Mucosa of gallbladder (tissue), 1 donor: ENCODE measurements at places on chromosomes 6 and 20. TPM values are rescaled to one million over a fixed set of nuclear protein-coding genes. Genes with fewer than 3 reads are reported as not detected.
A peak's percentile ranks its signal among the peaks of the same experiment; 100 is the strongest.

- no peak for DNase-seq
Observed at GRCh38 chr20:45307076-45307640, 518 bp downstream of the RBPJL start.

GRCh38 chr6:85824329-85824728, 181.6 kb upstream of the SYNCRIP start:
- DNase-seq: no peak

DNA sequence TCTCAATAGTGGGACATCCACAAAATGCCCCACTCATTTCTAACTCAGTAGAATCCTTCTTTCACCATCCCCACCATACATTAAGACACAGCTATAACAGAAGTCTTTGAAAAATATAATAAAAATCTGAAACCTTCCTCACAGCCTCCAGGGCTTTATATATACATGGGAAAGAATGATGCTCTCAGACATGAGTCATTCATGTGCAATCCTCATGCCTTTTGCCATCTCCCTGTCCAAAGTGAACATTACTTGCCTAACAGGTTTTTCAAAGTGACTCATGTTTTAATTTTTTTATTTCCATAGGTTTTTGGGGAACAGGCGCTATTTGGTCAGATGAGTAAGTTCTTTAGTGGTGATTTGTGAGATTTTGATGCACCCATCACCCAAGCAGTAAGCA, 162.7 kb downstream of the RALGAPA2 start:
- no peak for DNase-seq

GRCh38 chr6:12813321-12813720, 96.8 kb downstream of the PHACTR1 start:
- DNase-seq: no peak

The FNDC11 gene
- 1.4 TPM for total RNA-seq

DNA sequence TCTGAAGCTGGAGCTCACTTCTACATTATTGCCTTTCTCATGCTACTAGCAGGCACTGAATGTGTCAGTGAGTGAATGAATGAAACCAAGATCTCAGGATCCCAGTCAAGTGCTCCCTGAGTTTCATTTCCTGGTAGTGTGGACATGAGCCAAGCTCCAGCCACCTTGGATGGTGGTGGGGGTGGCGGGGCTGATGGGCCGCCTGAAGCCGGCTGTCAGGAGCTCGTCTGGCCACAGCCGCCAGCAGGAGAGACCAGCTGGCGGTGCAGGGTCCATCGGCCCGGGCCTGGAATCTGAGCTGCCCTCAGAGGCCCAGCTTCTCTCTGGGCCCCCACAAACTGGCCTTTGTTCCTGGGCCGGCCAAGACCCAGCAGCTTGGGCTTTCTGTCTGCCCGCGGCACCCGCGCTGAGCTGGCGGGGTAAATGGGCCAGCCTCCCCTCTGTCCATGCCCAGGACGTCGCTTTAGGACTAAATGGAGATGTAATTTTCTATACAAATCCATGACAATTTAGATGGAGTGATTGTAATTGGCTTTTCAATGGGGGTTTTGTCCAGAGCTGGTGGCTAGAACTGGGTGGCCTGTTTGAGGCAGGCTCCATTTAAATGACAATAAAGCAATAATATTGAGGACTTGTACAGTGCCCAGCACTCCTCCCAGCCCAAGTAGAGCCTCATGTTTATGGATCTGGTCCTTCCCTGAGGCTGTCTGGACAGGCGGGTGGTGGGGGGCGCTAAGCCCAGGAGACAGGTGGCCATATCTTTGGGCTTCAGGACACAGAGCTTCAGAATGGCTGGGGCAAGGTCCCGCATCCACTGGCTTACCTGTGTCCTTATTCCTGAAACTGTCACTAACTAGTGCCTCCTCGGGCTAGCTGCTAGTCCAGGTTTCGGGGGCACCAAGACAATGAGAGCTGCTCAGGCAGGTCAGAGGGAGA, 43.5 kb downstream of the NOL4L start:
- DNase-seq: no peak

The ADGRF5 gene
- total RNA-seq: 10.1 TPM

- DNase-seq: no peak
Observed at GRCh38 chr20:50292079-50292590, 101.5 kb downstream of the CEBPB start.

- no peak for DNase-seq
Observed at GRCh38 chr20:53599910-53600632, 6.4 kb upstream of the ZNF217 start.

DNA sequence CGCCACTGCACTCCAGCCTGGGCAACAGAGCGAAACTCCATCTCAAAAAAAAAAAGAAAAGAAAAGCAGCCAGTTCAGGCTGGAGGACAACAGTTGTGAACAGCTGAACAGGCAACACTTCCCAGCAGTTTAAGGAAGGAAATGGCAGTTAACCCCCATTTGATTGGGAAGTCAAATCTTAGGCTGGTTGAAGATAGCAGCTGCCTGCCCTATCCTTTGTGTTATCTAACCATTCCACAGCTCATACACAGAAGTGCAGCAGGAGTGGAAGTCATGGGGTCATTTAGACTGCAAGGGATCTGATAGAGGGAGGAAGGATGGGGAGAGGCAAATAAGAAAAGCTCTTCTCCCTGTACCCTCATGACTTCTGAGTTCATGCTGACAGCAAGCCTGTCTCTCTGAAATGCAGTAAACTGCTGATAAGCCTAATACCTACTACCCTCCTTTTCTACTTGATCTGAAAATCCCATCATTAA, 35.3 kb downstream of the KCTD20 start:
- DNase-seq: no peak

The MTFR2 gene
- total RNA-seq: 0.58 TPM

The ZSCAN16 gene
- total RNA-seq: 5.8 TPM

The TLDC2 gene
- total RNA-seq: 9.7 TPM

DNA sequence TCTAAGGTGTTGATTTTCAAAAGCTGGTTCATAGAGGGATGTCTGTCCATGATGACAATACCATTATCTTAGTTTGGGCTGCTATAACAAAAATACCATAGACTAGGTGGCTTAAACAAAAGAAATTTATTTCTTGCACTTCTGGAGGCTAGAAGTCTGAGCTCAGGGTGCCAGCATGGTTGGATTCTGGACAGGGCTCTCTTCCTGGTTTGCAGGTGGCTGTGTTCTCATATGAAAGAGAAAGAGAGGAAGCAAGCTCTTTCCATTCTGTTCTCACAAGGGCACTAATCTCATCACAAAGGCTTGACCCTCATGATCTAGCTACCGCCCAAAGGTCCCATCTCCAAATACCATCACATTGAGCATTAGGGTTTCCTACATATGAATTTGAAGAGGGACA, 144.5 kb upstream of the SLC24A3 start:
- DNase-seq: no peak

DNA sequence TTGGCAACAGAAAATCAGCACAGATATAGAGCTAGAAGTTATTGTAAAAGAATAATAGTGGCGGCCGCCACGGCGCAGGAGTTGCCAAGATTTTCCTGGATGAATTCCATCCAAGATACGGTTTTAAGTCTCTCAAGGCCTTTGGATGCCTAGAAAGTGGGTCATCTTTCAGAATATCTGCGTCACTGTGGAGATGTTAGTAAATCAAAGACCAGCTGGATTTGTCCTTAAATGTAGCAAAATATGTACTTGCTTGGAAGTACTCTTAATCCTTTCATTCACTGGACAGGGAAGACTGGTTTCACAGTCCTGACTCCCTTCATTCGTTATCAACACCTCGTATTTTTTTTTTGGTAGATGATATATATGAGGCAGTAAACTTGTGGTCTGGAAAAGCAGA, 83.0 kb downstream of the SLC22A3 start:
- peak; percentile 69 for DNase-seq

DNA sequence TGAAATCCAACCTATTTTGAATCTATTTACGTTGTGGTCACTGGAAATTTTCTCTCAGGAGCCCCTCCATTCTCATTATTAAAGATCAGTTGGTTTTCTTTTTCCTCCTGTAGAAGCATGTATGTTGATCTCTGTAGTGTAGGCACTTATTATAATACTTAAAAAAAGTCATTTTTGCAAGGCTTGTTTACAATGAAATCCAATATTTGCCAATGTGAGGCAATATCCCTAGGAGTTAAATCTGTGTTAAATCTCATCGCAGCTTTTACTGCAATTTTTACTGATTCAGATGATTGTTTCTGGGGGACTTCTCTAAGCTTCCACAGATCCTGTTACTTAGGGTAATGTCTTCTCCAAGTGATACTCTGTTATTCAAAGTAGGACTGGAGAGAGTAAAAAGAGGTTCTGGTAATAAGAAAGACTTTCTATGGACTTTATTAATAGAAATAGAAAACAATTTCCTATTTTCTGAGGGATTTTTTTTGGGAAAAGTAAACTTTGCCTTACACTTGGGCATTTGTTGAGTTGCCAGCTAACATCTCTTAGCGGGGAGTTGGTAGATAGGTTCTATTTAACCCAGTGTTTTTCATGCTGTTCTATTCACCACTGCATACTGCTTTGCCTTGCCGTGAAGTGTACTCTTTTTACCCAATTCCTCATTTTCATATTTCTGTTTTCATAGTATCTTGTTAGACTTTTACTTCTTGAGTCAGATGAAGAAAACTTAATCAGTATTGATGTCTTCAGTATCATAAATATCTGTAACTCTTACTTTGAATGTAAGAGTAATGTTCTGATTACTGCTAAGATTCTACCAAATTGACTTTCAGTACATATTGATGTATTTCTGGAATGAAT, 48.6 kb downstream of the CDKAL1 start:
- no peak for DNase-seq

DNA sequence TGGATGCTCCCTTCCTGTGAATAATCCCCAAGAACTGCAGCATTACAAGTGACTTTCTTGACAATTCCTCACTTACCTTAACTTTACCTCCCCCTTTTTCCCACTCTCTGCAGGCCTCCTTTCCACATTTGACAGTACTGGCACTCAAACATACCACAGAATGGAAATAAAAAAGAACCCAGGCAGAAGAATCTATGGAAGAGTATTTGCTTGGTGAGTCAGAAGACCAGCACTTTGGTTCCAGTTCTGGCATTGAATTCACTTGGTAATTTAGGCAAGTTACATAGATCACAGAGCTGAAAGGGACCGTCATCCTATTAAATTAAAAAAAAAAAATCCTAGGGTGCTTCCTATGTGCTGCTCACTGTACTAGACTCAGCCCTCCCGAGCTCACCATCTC, 55.0 kb downstream of the BTBD9 start:
- DNase-seq: no peak

DNA sequence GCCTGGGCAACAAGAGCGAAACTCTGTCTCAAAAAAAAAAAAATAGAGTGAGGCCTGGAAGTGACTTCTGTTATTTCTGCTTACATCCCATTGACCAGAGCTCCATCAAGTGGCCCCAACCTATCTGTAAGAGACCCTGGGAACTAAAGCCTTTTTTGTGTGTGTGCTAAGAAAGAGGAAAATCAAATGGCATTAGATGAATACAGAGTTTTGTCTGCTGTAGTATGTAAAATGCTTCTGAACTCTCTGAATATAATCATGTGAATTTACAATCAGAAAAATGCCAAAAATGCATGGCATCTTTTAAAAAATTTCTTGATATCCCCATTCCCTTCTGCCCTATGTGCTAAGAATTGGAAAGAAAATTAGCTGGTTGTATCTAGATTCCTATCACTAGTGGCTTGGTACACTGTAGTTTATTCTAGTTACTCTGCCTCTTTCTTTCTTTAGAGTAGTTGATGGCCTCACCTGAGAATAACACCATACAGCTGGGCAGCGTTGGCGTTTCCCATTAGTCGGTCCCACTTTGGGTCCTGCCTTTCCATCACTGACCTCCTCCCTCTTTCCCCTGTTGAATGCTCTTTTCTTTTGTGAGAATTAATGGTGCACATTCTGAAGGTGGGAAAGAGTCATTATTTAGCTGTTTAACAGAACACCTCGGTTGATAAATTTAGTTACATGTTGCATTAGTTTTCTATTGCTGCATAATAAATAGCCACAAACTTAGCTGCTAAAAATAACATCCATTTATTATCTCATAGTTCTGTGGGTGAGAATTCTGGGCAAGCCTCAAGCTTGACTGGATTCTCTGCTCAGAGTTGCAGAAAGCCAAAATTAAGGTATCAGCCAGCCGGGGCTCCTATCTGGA, 38.2 kb downstream of the SAMD5 start:
- no peak for DNase-seq

- no peak for DNase-seq
Observed at GRCh38 chr6:169101036-169101805, 152.4 kb downstream of the THBS2 start.

The MYCT1 gene
- total RNA-seq: 6.8 TPM

The TMEM244 gene
- total RNA-seq: not detected

GRCh38 chr6:617456-618100, 39.3 kb downstream of the HUS1B start:
- DNase-seq: no peak

The NKAPL gene
- 1.9 TPM for total RNA-seq

- DNase-seq: no peak
Observed at GRCh38 chr20:37436527-37437186, 84.4 kb upstream of the NNAT start.

- no peak for DNase-seq
Observed at GRCh38 chr6:112691289-112691688, 344.2 kb downstream of the RFPL4B start.

DNA sequence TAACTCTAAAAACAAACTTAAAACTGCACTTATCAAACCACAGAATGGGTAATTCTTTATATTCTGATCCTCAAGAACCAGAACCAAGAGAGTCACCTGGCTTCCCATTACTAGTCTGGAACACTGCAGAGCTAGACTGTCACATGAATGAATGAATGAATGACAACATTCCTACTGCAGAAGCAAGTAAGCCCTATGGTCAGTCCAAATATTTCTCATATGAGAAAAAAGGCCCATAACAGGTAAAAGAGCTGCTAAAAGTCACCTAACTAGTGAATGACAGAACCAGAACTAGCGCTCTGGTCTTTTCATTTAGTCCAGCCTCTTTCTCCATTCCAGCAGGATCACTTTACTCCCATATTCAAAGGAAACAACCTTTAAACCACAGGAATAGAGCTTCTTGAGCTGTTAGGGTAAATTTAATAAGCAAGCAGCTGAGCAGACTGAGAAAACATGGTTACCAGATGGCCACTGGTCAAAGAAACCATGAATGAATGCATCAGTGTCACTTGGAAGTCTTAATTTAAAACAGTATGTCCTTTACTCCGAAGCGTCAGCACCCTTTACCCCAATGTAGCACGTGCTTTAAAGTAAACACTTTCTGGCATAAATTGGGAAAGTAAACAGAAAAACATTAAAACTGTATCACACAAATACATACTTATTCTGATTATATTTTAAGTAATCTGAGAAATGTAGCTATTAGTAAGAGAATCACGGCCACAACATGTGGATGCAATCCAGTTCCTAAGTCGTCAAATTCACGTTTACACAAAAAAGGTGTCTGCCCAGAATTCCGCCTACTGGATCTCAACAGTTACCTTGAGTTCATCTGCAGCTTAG, 1.4 kb downstream of the PREP start:
- no peak for DNase-seq

The RIPOR3 gene
- total RNA-seq: 6.4 TPM

The TDRD6 gene
- 1.3 TPM for total RNA-seq

DNA sequence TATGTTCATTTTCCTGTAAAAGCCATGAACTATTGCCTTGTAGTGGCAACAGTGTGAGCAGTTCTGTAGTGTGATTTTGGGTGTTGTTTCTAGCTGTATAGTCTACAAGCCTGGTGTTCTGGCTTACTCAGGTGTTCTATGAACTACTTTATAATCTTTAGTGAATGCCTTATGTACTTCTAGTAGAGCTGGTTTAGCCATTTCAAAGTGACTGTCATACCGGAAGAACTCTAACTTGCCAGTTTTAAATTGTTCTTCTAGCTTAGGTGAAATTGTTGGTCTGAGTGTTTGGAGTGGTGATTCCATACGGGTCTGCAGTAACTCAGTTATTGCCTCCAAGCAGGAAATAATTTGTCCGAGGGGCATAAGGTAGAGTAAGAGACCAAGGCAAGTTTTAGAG, 150.2 kb upstream of the ZNF184 start:
- no peak for DNase-seq
